ENCODE measurements at places on chromosomes 5 and 9. TPM values are rescaled to one million over a fixed set of nuclear protein-coding genes. Genes with fewer than 3 reads are reported as not detected.

- DNase-seq, result peak; percentile 56
These were observed 9.7 kb downstream of the DCANP1 start for GRCh38 chr5:135437422-135437795.

- peak; percentile 98 for DNase-seq
These were observed 23.6 kb upstream of the FIBCD1 start for GRCh38 chr9:130962418-130963316.

DNA sequence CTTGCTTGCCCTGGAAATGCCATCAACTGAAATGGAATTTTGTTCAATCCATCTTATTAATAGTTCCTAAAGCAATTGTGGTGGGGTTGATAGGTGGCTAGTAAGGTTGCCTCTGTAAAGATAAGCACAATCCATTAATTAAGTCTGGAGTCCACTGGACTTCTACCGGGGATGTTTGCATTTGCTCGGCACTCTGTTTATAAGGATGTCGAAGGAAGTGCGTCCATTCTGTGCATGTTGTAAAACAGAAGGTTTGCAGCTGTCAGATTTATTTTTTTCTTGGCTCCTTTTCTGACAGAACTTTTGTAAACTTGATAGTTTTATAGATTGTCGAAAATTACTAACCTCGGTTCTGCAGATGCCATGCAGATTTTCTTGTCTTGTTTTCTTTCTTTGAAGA is 12.8 kb upstream of the TNFAIP8 start:
- DNase-seq, result no peak

The PCDHB3 gene
- total RNA-seq, result 0.11 TPM

DNA sequence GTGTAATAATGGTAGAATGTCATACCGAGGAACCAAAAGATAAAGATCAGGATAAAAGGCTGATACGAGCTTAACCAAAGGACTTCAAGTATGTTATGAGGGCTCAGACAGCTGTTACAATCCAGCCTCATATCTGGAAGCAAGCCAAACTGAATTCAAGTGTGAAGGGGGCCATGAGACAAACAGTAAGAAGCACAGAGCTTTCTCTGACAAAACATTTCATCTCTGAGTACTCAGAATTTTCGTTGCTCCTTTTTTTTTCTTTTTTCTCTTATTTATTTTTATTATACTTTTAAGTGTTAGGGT is 52.9 kb upstream of the CD180 start:
- DNase-seq, result peak; percentile 17

DNA sequence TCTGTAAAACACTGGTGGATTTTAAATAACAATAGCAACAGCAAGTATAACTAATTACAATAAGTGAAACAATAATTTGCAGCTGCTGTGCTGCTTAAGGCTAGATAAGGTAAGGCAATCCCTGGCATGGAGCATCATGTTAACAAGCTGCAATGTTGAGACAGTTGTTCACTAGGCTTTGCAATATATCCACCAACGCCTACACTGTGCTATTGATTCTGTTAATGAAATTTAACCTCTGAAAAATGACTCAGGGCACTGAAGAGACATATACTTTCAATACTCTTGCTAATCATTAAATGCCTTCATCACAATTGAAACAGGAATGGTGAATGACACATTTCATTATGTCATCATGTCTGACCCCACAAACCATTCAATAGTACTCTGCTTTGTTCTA is 255.0 kb downstream of the EFNA5 start:
- no peak for DNase-seq

The IFNA13 gene
- total RNA-seq, result not detected

GRCh38 chr5:61346511-61346910 is 14.5 kb downstream of the ZSWIM6 start:
- no peak for DNase-seq

- peak; percentile 50 for DNase-seq
These were observed 85.1 kb upstream of the RAI14 start for GRCh38 chr5:34570721-34571676.

The ADAMTSL1 gene
- 16.6 TPM for total RNA-seq

DNA sequence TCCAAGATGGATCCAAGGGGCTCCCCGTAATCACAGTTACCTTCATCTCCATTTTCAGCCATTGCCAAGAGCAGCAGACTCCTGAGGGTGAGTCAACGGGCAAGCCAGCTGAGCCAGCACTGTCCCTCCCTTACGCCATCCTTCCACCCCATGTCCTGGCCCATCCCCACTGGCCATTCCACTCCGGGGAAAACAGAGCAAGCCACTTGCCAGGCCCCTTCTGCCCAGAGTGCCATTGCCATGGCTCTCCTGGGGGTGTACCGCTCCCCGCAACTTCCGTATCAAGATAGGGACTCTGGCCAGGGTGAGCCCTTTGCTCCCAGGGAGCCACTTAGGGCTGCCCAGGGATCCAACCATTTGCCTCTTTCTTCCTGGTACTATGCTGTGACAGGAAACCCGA is 48.9 kb upstream of the CDKN2AIPNL start:
- DNase-seq, result no peak

- no peak for DNase-seq
These were observed 28.7 kb upstream of the EFNA5 start for GRCh38 chr5:107699425-107699824.

The FGF10 gene
- total RNA-seq, result not detected

- DNase-seq, result no peak
These were observed 56.4 kb upstream of the LARP1 start for GRCh38 chr5:154698763-154699162.

DNA sequence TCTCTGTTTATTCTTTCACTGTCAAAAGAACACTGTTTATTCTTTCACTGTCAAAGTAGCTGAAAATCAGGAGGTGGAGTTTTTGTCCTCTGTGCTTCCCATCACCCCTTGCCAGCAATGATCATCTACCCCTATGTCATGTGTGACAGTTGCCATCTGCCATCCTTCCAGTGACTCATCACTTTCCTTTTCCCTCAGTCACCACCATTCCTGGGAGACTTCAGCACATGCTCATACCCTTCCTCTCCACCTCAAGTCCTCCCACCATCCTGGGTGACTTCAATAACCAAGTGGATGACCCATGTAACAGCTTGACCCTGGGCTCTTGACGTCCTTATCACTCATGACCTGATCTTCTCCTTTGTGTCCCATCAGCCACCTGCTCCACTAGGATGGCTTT is 43.3 kb upstream of the RASEF start:
- DNase-seq, result peak; percentile 14

The RNF180 gene
- 2.4 TPM for total RNA-seq

The ZDHHC11B gene
- total RNA-seq, result under 0.01 TPM

DNA sequence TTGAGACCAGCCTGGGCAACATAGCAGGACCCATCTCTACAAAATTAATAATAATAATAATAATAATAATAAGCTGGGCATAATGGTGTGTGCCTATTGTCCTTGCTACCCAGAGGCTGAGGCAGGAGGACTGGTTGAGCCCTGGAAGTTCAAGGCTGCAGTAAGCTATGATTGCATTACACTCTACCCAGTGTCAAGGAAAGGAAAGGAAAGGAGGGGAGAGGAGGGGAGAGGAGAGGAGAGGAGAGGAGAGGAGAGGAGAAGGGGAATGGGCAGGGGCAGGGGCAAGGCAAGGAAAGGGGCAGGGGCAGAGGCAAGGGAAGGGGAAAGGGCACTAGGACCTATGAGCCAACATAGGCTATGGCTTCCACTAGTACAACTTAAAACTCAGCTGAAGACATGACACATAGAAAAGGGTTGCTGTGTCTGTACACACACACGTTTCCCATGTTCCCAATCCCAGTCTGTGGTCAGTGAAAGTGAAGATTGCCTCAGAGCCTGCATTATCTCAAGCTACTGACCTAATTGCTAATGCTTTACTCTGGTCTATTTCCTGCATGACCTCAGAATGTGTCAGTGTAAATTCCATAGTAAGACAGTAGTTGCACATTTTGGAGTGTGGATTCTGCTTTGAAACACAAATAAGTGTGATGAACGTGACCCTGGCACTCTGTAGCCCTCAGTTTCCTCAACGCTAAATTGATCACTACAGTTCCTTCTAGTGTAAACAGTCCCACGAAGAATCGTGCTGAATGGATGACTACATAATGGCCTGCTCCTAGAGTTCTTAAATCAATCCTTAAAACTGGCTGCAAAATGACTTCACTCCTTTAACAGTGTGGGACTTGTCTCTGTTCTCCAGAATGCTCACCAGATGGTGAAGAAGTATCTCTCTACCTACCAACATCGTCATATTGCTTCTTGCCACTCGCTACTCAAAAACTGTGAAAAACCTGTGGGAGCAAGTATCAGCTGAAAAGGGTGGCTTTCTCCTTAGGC is 497.0 kb downstream of the RAB3C start:
- DNase-seq, result peak; percentile 92

The TLX3 gene
- total RNA-seq, result 20.1 TPM

The PTTG1 gene
- 636 TPM for total RNA-seq

The LIFR gene
- total RNA-seq, result 10.1 TPM

DNA sequence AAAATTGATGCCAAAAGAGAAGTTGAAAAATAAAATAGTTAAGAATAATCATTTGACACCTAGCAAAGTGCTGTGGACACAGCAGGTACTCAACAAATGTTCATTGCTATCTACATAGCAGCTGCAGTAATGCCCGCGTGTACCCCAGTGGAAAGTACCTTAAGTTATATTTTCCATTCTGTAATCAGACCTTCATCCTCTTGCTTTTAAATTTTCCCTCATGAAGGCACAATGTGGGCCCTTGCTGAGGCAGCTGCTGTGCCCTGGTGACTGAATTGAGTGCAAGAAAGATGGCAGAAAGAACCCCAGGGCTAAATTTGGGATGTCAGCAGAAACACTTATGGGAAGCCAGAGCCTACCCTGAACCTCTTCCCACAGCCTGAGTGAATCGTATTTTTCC is 65.9 kb downstream of the CYFIP2 start:
- DNase-seq, result no peak

DNA sequence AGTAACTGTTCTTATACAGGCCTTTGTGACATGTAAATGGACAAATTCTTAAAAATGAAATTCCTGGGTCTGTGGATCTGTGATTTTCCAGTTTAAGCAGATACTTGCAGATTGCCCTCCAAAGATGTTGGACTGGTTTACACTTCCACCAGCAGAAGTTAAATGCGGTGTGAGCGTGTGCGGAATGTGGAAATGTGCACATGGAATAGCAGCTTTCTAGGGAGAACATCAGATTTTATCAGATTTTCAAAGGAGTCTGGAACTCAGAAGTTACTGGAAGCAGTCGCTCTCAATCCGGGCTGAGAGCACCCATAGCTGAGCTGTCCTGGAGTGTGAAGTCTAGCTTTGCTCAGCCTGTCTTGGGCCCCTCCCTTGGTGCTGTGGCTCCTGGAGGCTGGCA is 97.4 kb downstream of the PPARGC1B start:
- no peak for DNase-seq

The PROB1 gene
- total RNA-seq, result 0.17 TPM

DNA sequence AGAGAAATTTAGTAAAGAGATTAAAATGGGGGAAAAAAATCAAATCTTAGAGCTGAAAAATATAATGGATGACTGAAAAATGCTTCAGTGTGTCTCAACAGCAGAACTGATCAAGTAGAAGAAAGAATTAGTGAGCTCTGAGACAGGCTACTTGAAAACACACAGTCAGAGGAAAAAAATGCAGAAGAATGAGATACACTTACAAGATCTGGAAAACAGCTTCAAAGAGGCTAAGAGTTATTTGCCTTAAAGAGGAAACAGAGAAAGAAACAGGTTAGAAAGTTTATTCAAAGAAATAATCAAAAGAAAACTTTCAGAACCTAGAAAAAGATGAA is 70.5 kb upstream of the OR2K2 start:
- DNase-seq, result no peak

- DNase-seq, result peak; percentile 73
These were observed 11.3 kb downstream of the MSX2 start for GRCh38 chr5:174735498-174736330.

DNA sequence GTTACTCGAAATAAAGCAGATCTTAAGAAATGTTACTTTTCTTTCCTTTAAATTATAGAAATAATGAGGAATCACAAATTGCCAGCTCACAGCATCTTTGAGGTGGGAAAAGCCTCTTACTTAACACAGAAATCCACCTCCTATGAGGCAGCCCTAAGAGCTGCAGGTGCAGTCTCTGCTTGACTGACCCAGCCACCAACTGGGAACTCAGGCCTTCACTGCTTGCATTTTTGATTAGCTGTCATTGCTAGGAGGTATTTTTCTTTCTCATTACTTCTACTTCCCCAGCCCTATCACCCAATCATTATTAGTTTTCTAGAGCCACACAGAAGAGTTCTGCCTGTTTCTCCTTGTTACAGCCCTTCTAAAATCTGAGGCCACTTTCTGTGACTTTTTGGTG is 416.5 kb upstream of the KLF4 start:
- DNase-seq, result no peak

GRCh38 chr5:176810687-176811501 is 535 bp downstream of the UNC5A start:
- peak; percentile 34 for DNase-seq

DNA sequence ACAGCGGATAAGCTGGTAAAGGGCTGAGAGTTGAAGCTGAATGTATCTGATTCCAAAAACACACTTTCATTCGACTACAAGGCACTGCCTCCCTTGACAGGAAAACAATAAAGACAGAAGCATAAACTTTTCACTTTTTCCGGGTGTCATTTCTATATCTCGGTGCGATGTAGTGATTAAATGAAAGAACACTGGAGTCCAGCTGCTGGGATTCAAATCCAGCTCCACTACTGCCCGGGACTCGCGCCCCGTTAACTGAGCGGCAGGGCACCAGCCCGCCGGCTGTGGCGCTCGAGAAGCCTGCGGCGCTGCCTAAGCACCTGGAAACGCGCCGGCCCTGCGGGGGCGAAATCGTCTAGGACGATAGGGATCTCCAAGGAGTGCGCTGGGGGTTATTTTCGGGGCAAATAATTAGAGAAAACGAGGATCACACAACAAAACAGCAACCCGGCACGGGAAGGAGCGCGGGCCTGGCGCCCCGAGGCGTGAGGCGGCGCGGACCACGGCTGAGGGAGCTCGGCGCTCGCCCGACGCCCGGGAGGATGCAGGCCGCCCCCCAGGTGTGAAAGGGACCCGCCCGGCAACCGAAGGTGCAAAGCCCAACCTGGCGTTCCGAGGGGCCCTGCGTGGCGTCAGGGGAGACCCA is 837 bp downstream of the UIMC1 start:
- peak; percentile 81 for DNase-seq

GRCh38 chr9:95055851-95056551 is 261.5 kb downstream of the FANCC start:
- DNase-seq, result peak; percentile 36

The NUTM2F gene
- total RNA-seq, result not detected

DNA sequence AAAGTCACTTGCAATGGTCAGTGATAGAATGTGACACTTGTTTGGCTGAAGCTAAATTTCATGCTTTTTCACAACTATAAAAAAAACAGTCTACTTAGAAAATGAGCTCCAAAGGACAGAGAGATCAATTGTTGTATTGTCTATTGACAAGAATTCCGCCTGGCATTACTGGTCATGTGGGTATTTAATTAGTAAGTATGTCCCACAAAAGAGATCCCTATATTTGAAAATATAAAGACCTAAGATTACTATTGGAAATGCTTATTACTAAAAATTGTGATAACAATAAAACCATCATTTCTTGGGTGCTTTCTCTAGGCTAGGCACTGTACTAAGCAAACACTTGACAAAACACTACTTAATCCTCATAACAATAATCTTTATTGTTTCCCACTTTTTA is 745.2 kb upstream of the C9orf72 start:
- no peak for DNase-seq

GRCh38 chr5:81214848-81215247 is 18.3 kb upstream of the CKMT2 start:
- no peak for DNase-seq

The ABO gene
- total RNA-seq, result not detected

The PCDHB14 gene
- 1.5 TPM for total RNA-seq

GRCh38 chr9:114852050-114852594 is 46.3 kb upstream of the TNFSF15 start:
- DNase-seq, result no peak
